ENCODE measurements at places on chromosomes 12 and 14. TPM values are rescaled to one million over a fixed set of nuclear protein-coding genes. Genes with fewer than 3 reads are reported as not detected.

The GPRC5D gene
- total RNA-seq = not detected

The LTB4R gene
- total RNA-seq = 1.1 TPM

The A2ML1 gene
- total RNA-seq = not detected

The GTF2A1 gene
- total RNA-seq = 20.3 TPM

The FAR2 gene
- 5.6 TPM for total RNA-seq

The VRTN gene
- total RNA-seq = not detected

The TAS2R10 gene
- total RNA-seq = 1.9 TPM

The SLC8A3 gene
- not detected for total RNA-seq

The SRGAP1 gene
- 17.4 TPM for total RNA-seq

The CACNA1C gene
- total RNA-seq = 8.2 TPM

The SLCO1A2 gene
- total RNA-seq = not detected

The TAS2R19 gene
- total RNA-seq = 0.94 TPM

The CLEC2A gene
- not detected for total RNA-seq

The SSPN gene
- total RNA-seq = 7.2 TPM

The RNASE8 gene
- total RNA-seq = not detected

The KCNA1 gene
- under 0.01 TPM for total RNA-seq

The LGR5 gene
- total RNA-seq = 0.50 TPM

The UNC119B gene
- 23.8 TPM for total RNA-seq

The ANG gene
- 37.8 TPM for total RNA-seq

The BTBD6 gene
- total RNA-seq = 34.8 TPM

The TEDC1 gene
- 1.7 TPM for total RNA-seq

The ABHD12B gene
- not detected for total RNA-seq

The TPH2 gene
- total RNA-seq = not detected

The HOXC6 gene
- not detected for total RNA-seq

The SERPINA1 gene
- not detected for total RNA-seq

The P2RX2 gene
- total RNA-seq = not detected

The KRT78 gene
- not detected for total RNA-seq

The CHGA gene
- 0.87 TPM for total RNA-seq

The PLA2G1B gene
- total RNA-seq = not detected

The PRIMA1 gene
- total RNA-seq = not detected

The FOXN4 gene
- total RNA-seq = not detected

The APEX1 gene
- 156 TPM for total RNA-seq

The TSPAN11 gene
- 0.44 TPM for total RNA-seq

The RPGRIP1 gene
- not detected for total RNA-seq

The PRPH gene
- 0.73 TPM for total RNA-seq
